Heart left ventricle (tissue), 16 donors: ENCODE measurements at places on chromosomes 16 and 17. TPM values are rescaled to one million over a fixed set of nuclear protein-coding genes. Genes with fewer than 3 reads are reported as not detected.

RCVRN gene
- total RNA-seq = 1.2 TPM

ACSM2B gene
- total RNA-seq = not detected

LGALS9 gene
- total RNA-seq = 7.9 TPM

- peak; percentile 93 for DNase-seq
Observed at GRCh38 chr17:78324391-78325075, 35.3 kb downstream of the SOCS3 start.

- no peak for DNase-seq
Observed at GRCh38 chr16:87068762-87069150, 248.4 kb downstream of the C16orf95 start.

- peak; percentile 29 for DNase-seq
Observed at GRCh38 chr17:72422505-72423285, 301.9 kb downstream of the SOX9 start.

- no peak for DNase-seq
Observed at GRCh38 chr16:19102187-19102872, 11.4 kb upstream of the ITPRIPL2 start.
